ENCODE measurements at places on chromosomes 1 and 21. TPM values are rescaled to one million over a fixed set of nuclear protein-coding genes. Genes with fewer than 3 reads are reported as not detected.

UBXN10 gene
- not detected for polyA plus RNA-seq

RHEX gene
- not detected for polyA plus RNA-seq

- DNase-seq, result peak; percentile 61
Measured at GRCh38 chr1:151596166-151596953, 15.5 kb upstream of the SNX27 start.

- peak; percentile 14 for DNase-seq
Measured at GRCh38 chr1:3530086-3530925, 75.8 kb downstream of the ARHGEF16 start.

DNA sequence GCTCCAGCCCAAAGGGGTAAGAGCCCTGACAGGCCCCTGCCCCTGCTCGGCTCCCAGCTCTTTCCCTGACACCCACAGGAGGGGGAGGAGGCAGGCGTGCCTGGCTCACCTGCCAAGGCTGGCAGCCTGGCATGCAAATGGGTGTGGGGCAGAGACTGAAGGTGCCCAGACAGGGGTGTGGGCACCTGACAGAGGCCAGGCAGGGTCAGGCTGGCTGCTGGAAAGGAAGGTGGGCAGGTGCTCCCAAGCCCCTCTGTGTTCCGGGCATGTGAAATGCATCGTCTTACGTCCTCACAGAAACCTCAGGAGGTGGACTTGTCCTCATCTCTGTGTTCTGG is 19.4 kb upstream of the CASZ1 start:
- no peak for DNase-seq

- peak; percentile 76 for DNase-seq
Measured at GRCh38 chr1:246689409-246690008, 34.7 kb upstream of the SCCPDH start.

GRCh38 chr1:206040328-206040727 is 12.6 kb upstream of the RHEX start:
- DNase-seq, result no peak

DNA sequence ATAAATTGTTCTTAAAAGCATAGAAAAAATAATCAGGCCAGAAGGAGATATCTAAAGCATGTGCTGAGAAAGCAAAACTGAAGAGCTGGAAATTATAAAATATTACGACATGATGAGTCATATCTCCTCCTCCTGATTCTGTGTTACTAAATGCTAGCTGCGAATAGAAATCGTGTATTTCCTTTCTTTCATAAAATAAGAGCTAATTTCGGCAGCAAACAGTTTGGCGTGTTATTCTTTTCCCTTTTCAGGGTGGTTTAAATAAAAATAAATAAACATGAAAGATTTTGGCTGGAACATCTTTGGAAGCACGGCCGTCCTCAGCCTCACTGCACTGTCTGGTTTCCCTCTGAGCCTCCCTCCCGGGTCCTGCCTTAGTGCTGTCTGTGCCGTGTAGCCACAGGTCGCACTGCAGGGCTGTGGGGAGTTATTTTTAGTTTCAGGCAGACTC is 56.0 kb downstream of the ADARB1 start:
- peak; percentile 61 for DNase-seq

KCNE1 gene
- 0.08 TPM for polyA plus RNA-seq

CDC42BPA gene
- 9.6 TPM for polyA plus RNA-seq

DNA sequence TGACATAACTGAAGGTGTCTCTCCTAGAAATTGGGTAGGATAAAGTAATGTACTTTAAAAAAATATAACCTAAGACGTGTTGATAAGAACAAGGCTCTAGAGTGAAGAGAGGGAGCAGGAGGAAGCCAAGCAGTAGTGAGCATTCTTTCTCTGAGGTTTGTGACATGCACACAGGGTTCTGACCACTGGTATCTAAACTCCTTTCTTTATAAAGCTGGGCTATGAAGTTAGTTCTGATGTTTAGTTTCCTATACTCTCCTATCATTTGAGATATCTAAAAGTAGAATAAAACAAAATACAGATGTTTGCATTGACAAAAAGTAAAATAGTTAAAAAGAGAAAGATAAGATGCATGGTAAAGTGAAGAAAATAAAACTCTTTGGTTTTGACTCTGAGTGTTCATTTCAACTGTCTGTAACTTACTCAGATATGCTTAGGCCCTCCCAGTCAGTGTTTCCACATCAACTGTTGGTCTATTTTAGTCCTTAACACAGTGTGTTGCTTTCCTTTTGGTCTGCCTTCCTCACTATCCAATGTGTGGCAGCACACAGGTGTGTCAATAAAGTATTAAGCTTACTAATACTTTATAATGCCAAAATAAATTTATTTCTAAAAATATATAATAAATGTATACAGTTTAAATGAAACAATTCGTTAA is 543.5 kb downstream of the PTPRC start:
- DNase-seq, result no peak

PADI4 gene
- 0.08 TPM for polyA plus RNA-seq

DNA sequence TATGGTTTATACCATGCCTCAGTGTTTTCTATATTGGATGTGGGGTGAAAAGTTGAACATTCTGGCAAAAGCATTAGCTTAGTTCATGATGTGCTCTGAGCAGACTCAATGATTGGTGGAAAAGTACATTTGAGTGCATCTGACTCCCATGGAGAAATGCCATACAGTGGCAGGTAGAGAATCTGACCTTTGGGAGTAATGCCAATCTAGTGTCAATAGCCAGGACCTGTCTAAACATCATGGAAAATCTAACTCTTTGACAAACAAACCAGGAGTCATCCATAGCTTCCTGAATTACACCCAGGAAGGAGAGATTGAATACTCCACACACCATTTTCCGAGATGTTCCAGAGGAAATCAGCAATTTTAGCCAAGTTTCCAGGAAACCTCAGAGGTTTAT is 51.0 kb downstream of the XCL1 start:
- no peak for DNase-seq

NPPB gene
- not detected for polyA plus RNA-seq

RBM11 gene
- 0.71 TPM for polyA plus RNA-seq

DNA sequence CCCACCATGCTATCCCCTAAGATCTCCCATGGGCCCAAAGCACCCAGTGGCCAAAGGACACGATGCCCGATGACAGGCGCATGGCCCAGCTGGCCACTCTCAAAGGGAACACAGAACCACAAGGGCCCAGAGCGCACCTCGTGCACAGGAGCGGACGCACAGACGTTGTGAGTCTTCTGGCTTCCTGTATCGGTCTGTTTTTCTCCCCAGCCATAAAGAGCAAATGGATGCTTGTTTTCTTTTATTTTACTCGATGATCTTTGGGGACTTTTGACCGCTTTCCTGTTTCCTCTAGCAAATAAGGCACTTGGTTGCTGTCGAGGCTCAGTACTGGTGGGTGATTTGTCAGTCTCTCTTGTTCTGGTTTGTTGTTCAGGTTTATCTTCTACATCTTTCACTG is 16.2 kb downstream of the CCSAP start:
- no peak for DNase-seq

PIGV gene
- polyA plus RNA-seq, result 19.1 TPM

KCNE2 gene
- not detected for polyA plus RNA-seq

AJAP1 gene
- polyA plus RNA-seq, result 3.0 TPM

DNA sequence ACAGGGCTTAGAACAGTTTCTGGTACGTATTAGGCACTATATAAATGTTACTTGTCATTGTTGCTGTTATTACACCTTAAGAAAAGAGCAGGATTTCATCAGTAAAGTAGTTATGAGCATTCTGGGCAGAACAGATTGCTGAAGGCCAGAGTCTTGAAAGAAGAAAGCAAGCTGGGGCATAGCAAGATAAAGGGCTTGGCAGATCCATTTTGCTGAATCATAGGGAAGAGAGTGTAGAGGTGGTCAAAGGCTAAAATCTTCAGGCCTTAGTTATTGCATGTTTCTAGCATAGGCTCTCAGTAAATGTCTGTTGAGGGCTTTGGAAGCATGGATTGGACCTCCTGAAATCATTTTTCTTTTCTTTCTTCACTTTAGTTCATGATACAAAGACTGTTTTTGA is 67.5 kb downstream of the PLA2G4A start:
- peak; percentile 53 for DNase-seq

GRCh38 chr1:94737124-94737998 is 82.8 kb upstream of the SLC44A3 start:
- DNase-seq, result no peak
